Activated T-cell treated with anti-CD3 and anti-CD28 coated beads, Interleukin-2, amount 50 U/mL, for 72 hours (primary cell): ENCODE measurements at places on chromosomes 1 and 21. TPM values are rescaled to one million over a fixed set of nuclear protein-coding genes. Genes with fewer than 3 reads are reported as not detected.

DNA sequence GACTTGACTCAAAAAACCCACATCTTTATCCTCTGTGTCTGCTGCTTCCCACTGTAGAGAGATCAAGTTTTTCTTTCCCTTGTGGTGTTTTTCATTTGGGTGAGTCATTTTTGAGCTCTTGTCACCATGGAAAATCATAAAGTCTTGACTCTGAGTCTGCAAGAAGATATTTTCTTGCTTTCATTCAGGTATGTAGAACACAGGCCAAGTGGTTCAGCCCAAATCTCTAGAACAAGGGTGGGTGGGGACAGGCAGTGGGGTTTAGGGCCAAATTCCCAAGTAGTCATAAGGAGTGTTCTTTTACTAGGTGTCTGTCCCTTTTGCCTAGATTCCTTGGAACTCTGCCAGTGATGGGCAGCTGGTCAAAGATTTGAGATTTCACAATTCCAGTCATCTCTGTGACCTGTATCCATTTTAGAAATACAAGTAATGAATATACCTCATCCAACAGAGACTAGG is 21.5 kb upstream of the ARHGAP29 start:
- peaks cover 33% of the 10 kb centered on the region for H3K27me3 ChIP-seq
- no peak for DNase-seq
- H3K36me3 ChIP-seq, result no peaks in the 10 kb centered on the region
- no peak overlapping the region for H3K27ac ChIP-seq
- H3K4me3 ChIP-seq, result no peak overlapping the region

DNA sequence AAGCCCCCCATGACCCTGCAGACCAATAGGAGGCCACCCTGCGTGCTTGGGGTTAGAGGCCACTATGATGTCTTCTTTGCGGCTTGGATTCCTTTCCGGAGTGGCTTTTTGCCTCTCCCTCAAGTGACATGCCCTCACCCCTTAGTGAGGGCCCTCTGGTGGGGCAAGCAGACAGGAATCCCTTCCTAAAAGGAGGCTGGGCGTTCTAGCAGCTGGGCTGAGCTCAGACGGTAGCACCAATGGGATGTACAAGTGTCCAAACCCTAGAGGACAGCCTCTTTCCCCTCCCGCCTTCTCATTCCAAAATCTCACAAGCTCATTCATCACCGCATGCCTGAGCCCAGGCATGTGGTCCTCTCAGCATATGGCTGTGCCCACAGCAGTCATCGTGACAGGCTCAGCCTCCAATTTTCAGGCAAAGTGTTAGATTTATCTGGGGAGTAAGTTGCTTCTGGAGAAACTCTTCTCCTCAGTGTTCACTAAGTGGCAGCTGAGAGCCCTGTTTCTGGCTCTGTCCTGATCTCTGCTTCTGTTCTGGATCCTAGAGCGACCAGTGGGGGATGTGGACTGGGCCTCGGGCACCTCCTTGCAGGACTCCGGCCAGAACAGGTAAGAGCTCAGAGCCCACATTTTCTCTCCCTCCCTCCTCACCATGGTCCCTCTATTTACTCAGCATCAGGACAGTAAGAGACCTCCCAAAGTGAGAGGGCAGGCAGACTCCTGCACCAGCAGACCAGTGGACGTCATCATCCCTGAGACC is 4.8 kb downstream of the KIAA1614 start:
- peaks cover 4% of the 10 kb centered on the region for H3K4me1 ChIP-seq
- no peak for DNase-seq
- H3K27me3 ChIP-seq, result peaks cover 19% of the 10 kb centered on the region
- H3K4me3 ChIP-seq, result no peak overlapping the region
- H3K36me3 ChIP-seq, result no peaks in the 10 kb centered on the region

- H3K4me1 ChIP-seq, result no peaks in the 10 kb centered on the region
- H3K36me3 ChIP-seq, result peaks cover 20% of the 10 kb centered on the region
- H3K27me3 ChIP-seq, result no peaks in the 10 kb centered on the region
- H3K4me3 ChIP-seq, result no peak overlapping the region
- no peak for DNase-seq
Observed at GRCh38 chr1:85629532-85629920, 49.0 kb downstream of the CCN1 start.

DNA sequence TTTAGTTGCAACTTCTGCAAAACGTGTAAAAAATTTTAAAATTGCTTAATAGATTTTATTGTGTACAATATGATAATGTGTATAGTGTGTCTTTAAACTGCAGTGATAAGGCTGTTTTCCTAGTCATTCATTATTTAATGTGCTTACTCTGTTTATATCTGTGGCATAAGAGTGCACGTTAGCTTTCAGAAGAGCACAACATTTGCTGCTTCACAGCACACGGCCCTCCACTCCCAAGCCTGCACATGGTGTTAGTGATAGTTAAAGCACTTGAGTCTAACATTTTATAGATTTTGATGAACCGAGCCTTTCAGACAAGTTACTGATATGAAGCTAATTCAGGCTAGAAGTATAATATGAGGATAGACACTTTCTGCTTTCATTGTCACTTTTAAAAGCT is 120.6 kb downstream of the ADGRL2 start:
- no peaks in the 10 kb centered on the region for H3K27me3 ChIP-seq

- no peak overlapping the region for H3K4me3 ChIP-seq
- H3K36me3 ChIP-seq, result no peaks in the 10 kb centered on the region
- H3K27ac ChIP-seq, result no peak overlapping the region
Observed at GRCh38 chr1:244874974-244875579, 10.7 kb upstream of the HNRNPU start.

DNA sequence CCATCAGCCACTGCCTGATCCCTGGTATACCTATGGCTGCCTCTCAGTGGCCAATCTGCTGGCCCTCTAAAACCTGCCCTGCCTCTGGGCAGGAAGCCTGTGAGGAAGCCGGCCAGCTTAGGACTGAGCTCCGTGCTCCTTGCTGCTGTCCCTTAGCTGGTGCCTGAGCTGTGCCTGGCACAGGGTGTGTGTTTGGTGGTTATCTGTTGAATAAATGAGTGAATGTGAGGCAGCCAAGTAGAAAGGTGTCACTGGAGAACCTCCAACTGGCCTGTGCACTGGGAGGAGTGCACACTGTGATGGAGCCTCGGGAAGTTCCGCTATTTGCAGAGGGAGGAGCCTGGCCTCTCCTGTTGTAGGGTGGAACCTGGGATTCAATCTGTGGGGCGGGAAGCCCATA is 63.4 kb upstream of the STUM start:
- peaks cover 22% of the 10 kb centered on the region for H3K4me1 ChIP-seq
- DNase-seq, result no peak
- peaks cover 15% of the 10 kb centered on the region for H3K27me3 ChIP-seq
- no peak overlapping the region for H3K4me3 ChIP-seq
- H3K36me3 ChIP-seq, result no peaks in the 10 kb centered on the region

DNA sequence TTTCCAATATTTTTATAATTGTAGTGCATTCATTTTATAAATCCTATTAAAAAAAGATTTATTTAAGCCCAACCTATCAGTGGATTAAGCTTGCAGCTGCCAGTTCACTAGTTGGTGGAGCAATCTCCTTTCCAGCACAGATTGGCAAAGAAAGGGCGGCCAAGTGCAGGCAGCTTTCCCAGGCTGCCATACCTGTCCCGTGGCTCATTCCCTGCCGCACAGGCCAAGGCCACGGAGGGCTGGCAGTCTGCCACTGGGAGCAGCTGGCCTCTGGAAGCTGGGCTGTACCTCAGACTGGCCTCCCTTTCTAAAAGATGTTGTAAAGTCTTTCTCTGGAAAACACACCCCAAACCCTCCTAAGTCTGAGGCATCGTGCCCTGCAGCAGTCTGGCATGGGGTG is 74.2 kb downstream of the SIM2 start:
- no peak overlapping the region for H3K4me3 ChIP-seq
- no peak for DNase-seq
- no peak overlapping the region for H3K27ac ChIP-seq
- peaks cover 4% of the 10 kb centered on the region for H3K4me1 ChIP-seq
- H3K27me3 ChIP-seq, result no peaks in the 10 kb centered on the region

- peak overlapping the region; percentile 96 for H3K27ac ChIP-seq
- H3K27me3 ChIP-seq, result no peaks in the 10 kb centered on the region
- H3K36me3 ChIP-seq, result peaks cover 2% of the 10 kb centered on the region
Observed at GRCh38 chr1:230977761-230978490, 735 bp downstream of the TTC13 start.

GRCh38 chr1:110674337-110675059 is at the start of gene KCNA3:
KCNA3 (minus strand) TSS chr1:110674940; CDS start chr1:110674809, 131 bp downstream.
- peak within 1 kb of the TSS; percentile 89 for H3K4me3 ChIP-seq
- H3K36me3 ChIP-seq, result peaks cover 24% of the 10 kb centered on the region
- H3K4me1 ChIP-seq, result peaks cover 39% of the 10 kb centered on the region
- no peaks in the 10 kb centered on the region for H3K27me3 ChIP-seq

DNA sequence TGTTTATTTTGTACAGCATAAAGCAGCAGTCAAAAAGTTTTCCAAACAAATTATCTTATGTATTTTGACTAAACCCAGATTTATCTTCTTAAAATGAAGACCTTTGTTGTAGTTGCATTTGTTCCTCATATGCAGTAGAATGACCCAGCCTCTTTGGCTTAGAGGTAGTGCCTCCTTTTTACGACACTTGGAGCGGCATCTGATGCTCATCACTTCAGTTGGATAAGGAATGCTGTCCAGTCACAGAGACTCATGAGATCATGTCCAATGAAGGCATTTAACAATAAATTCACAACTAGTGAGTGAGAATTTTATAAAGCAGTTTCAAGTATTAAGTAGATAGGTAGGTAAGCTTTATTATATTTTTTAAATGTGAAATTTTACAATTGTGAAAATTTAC is 35.2 kb downstream of the PTPRC start:
- no peaks in the 10 kb centered on the region for H3K27me3 ChIP-seq
- H3K27ac ChIP-seq, result peak overlapping the region; percentile 99
- DNase-seq, result no peak
- peaks cover 98% of the 10 kb centered on the region for H3K4me1 ChIP-seq
- peak overlapping the region; percentile 63 for H3K4me3 ChIP-seq
- H3K36me3 ChIP-seq, result peaks cover 41% of the 10 kb centered on the region

- H3K36me3 ChIP-seq, result no peaks in the 10 kb centered on the region
- DNase-seq, result peak; percentile 76
- H3K27me3 ChIP-seq, result no peaks in the 10 kb centered on the region
- no peak overlapping the region for H3K27ac ChIP-seq
- H3K4me1 ChIP-seq, result peaks cover 12% of the 10 kb centered on the region
Observed at GRCh38 chr1:167059045-167059808, 30.9 kb downstream of the GPA33 start.

GRCh38 chr1:15423355-15424077 is 13.8 kb downstream of the EFHD2 start:
- no peak overlapping the region for H3K4me3 ChIP-seq
- no peak overlapping the region for H3K27ac ChIP-seq
- H3K4me1 ChIP-seq, result no peaks in the 10 kb centered on the region
- no peaks in the 10 kb centered on the region for H3K36me3 ChIP-seq
- no peak for DNase-seq

The SZRD1 gene
- 145 TPM for total RNA-seq

The PADI2 gene
- 0.10 TPM for total RNA-seq

The CFHR2 gene
- not detected for total RNA-seq

The OR2T11 gene
- not detected for total RNA-seq
